ENCODE measurements at places on chromosomes 12 and 14.

- no peak for DNase-seq
Observed at GRCh38 chr14:100644383-100644782, 57.2 kb upstream of the BEGAIN start.

- DNase-seq, result no peak
Observed at GRCh38 chr12:44441155-44441554, 435.0 kb downstream of the NELL2 start.

- DNase-seq, result no peak
Observed at GRCh38 chr14:56694609-56695008, 115.0 kb downstream of the TMEM260 start.

- DNase-seq, result no peak
Observed at GRCh38 chr14:28612414-28612813, 154.2 kb upstream of the FOXG1 start.

GRCh38 chr12:25384038-25384892, 133.5 kb upstream of the KRAS start:
- DNase-seq, result no peak

- DNase-seq, result no peak
Observed at GRCh38 chr14:60003991-60004390, 84.0 kb downstream of the LRRC9 start.

Measured in GM19239 (cell line).